ENCODE measurements at places on chromosomes 7 and 10. TPM values are rescaled to one million over a fixed set of nuclear protein-coding genes. Genes with fewer than 3 reads are reported as not detected.

DNA sequence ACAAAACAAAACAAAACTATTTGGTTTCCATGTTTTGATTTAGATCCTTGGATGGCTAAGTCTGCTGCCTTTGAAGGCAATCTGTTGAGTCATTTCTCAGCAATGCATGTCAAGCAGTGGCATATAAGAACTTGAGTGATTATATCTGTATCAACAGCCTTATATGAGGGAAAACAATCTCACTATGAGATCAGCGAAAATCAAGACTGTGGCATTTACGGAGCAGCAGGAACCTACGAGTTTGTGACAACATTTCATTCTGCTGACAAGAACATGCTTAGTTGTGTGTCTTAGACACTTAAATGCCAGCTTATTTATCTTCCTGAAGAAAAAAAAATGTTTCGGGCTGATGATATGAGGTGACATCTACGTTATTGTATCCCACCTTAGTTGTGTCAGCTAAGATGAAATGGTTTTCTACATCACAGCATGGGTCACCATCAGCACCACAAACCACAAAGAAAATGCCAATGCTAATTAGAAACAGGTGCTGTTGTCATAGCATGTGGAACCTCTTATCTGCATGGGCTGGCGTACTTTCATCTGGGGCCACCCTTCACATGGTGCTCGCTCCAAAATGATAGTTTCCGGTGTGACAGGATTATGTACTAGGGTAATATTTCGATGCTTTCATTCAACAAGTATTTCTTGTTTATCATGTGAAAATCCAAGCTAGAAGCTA is 1085.5 kb downstream of the SORCS1 start:
- peak; percentile 5 for DNase-seq

- no peak for DNase-seq
Measured at GRCh38 chr7:20991544-20991943, 204.9 kb upstream of the SP8 start.

DNA sequence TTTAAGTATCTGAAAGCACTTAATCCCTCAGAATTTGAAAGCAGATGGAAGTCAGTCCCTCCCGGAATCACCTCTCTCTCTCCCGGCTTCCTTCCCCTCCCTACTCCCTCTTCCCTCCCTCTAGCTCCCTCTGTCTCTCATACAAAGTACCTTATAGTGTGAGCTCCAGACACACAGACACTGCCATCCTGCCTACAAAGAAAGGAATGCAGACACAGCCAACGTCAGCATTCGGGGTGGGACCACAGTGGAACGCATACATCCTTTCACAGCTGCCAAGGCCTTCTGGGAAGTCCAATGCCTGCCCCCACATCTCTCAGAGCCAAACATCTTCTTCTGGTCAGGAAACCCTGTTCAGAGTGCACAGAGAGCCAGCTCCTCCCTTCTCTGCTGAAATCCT is 9.3 kb downstream of the NOD1 start:
- DNase-seq: peak; percentile 93

- DNase-seq: no peak
Measured at GRCh38 chr7:2080060-2080387, 152.7 kb downstream of the MAD1L1 start.

GRCh38 chr10:91683975-91684374 is 51.1 kb upstream of the PPP1R3C start:
- peak; percentile 63 for DNase-seq

- DNase-seq: no peak
Measured at GRCh38 chr7:69654381-69654780, 56.1 kb downstream of the AUTS2 start.

- no peak for DNase-seq
Measured at GRCh38 chr10:86782701-86783418, 26.4 kb downstream of the BMPR1A start.

GRCh38 chr7:109641445-109641844 is 1071.8 kb downstream of the DNAJB9 start:
- DNase-seq: no peak

DNA sequence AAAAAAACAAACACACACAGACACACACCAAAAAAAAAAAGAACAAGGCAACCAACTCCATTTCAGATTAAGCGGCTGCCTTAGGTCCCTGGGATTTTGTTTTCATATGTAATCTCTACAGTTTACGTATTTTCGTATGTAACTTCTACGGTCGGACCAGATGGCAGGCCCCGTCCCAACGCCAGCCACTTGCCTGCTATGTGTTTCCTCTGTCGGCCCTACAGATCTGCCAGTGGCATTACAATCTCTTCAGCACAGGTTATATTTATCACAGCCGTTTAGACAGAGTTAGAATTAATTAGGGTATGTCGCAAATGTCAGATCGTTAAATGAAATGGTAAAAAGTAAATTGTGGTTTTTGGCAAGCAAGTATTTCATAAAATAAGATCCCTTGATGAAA is 99.3 kb downstream of the DNAJB6 start:
- no peak for DNase-seq

DNA sequence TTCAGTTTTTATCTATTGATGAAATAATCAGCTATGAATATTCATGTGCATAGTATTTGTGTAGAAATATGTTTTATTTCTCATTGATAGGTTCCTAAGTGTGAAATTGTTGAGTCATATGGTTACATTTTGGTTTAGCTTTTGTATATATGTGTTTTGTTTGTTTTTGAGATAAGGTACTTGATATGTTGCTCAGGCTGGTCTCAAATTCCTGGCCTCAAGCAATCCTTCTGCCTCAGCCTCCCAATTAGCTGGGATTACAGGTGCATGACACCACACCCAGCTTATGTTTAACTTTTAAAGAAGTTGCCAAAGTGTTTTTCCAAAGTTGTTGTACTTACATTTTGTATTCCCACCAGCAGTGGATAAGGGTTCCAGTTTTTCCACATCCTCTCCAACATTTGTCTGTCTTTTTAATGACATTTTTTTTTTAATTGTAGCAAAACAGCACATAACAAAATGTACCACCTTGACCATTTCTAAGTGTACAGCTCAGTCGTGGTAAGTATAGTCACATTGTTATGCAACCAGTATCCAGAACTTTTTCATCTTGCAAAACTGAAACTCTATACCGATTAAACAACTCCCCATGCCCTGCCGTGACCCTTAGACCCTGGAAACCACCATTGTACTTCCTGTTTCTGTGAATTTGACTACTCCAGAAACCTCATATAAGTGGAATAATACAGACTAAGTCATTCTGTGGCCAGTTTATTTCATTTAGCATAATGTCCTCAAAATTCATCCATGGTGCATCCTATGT is 12.6 kb upstream of the UBE2D1 start:
- peak; percentile 43 for DNase-seq

GRCh38 chr10:104253106-104253505 is 1.6 kb upstream of the GSTO1 start:
- no peak for DNase-seq

- no peak for DNase-seq
Measured at GRCh38 chr7:1383398-1384112, 75.7 kb downstream of the MICALL2 start.

DNA sequence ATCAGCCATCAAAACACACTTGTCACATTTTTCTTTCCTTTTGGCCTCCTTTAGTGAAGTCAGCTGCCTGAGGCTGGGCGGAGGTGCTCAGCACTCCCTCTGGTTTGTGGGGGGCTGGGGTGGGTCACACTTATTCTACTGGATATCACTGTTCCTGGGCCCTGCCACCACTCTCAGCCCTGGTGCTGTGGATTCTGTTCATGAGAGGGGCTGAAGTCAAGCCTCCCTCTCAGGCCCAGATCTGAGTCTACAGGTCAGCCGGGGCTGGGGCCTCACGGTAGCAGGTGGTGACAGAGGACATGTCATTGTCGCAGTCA is 180.8 kb upstream of the TNS3 start:
- DNase-seq: no peak

GRCh38 chr7:112940314-112940732 is 146.3 kb downstream of the GPR85 start:
- no peak for DNase-seq

DNA sequence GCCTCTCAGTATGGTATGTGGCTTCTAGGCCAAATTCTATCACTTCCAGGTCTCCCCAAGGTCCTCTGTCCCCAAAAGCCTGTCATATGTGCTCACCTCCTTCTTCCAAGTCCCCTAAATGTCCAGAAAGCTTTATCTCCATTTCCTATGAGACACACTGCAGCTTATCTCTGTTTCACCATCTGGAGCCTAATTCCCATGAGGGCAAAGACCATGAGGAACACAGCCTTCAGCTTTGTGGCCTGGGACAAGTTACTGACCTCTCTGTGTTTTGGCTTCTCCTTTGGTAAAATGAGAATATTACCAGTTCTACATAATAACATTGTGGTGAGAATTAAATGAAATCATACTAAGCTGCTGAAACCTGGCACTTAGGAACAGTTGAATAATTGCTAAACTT is 19.2 kb downstream of the ST8SIA6 start:
- DNase-seq: no peak

TAC1 gene
- 26.2 TPM for total RNA-seq

CUZD1 gene
- 0.48 TPM for total RNA-seq

CSGALNACT2 gene
- total RNA-seq: 6.8 TPM

DPP6 gene
- 1.3 TPM for total RNA-seq

TMEM236 gene
- total RNA-seq: 0.12 TPM

OR13A1 gene
- total RNA-seq: not detected

LMBR1 gene
- total RNA-seq: 54.8 TPM

TMEM229A gene
- not detected for total RNA-seq

OLAH gene
- not detected for total RNA-seq

All from RPMI7951 (cell line).